ENCODE measurements at places on chromosomes 7 and 10.

DNA sequence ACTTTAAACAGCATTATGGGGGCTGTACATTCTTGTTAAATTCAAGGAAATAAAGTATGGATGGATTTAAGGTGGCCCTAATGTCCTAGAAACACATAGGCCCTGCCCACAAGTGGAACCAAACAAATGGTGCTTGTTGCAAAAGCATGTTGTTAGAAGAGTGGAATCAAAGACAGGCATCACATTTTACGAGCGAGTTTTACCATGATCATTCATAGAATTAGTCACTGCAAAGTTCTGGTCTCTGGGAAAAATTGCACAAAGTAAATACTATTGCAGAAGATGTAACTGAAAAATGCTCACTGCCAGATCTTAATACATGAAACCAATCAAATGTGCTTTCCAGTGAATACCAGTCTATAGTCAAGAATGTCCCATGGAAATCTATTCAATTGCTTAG is 677.1 kb downstream of the PARD3 start:
- no peak for DNase-seq

GRCh38 chr7:46424934-46425333 is 503.9 kb upstream of the IGFBP3 start:
- no peak for DNase-seq

GRCh38 chr7:106116161-106116704 is 4.1 kb upstream of the SYPL1 start:
- no peak for DNase-seq

GRCh38 chr7:70446448-70447143 is 685.3 kb upstream of the GALNT17 start:
- DNase-seq, result no peak

DNA sequence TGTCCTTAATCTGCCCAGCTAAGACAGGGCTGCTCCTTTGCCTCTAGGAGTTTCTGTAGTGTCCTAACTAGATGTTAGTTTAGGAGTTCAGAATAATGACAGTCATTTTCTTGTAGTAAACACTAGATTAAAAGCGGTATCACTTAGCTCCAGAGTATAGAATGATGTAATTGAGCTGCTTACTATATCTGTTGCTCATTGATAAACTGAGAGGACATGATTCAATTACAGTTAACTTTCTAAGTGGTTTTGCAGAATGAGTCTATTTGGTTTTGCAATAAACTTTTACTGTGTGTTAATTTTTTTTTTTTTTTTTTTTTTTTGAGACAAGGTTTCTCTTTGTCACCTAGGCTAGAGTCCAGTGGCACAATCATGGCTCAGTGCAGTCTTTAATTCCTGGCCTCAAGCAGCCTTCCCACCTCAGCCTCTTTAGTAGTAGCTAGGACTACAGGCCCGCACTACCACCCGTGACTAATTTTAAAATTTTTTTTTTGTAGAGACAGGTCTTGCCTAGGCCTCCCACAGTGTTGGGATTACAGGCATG is 1.8 kb downstream of the STMP1 start:
- no peak for DNase-seq

DNA sequence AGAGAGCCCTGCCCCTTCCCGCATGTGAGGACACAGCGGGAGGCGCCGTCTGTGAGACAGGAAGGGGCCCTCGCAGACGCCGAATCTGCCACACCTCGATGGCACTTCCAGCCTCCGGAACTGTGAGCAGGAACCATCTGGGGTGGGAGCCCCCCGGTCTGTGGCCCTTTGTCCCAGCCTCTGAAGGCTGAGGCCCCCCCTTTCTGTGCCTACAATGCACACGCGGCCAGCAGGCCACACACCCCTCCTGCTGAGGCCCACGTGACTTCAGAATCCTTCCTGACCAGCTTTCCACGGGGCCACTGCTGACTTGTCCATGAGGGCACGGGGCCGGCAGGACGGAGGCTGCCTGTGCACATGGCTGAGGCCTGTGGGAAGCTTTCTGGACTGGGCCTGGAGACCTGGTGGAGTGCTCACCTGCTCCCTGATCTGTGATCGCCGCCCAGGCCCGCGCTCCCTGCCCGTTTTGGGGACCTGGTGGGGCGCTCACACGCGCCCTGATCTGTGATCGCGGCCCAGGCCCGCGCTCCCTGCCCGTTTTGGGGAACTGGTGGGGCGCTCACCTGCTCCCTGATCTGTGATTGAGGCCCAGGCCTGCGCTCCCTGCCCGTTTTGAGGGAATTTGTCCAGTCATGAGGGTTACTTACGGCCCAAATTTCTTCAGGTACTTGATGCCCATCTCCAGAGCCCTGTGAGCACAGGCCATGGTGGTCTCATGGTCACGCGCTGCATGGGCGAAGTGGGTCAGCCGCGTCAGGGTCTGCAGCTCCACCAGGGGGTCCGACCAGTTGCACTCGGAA is 34.3 kb downstream of the CFAP46 start:
- DNase-seq, result no peak

DNA sequence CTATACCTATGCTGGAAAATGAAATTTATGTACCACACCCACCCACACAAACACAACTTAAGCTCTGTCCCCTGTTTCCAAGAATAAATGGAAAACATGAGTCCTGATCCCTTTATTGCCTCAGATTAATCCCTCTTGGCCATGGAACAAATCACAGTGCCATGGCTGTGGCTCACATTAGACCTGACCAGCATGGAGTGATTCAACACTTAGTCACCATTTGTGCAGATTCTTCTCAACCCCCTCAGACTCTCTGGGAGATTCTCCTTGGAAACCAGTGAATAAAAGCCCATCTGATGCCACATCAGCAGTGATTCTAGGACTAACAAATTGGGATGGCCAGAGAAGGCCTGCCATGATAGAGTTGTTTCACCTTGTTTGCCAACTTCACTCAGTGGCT is 204.4 kb upstream of the TMEM72 start:
- no peak for DNase-seq

- no peak for DNase-seq
These were observed 162.7 kb downstream of the PTPN20 start for GRCh38 chr10:47073967-47074366.

- DNase-seq, result no peak
These were observed 191.5 kb downstream of the RAMP3 start for GRCh38 chr7:45349090-45349489.

GRCh38 chr10:65325913-65326312 is 1599.9 kb upstream of the LRRTM3 start:
- DNase-seq, result no peak

GRCh38 chr7:29723599-29723998 is 82.7 kb upstream of the WIPF3 start:
- DNase-seq, result no peak

GRCh38 chr10:107022600-107023354 is 141.7 kb downstream of the SORCS1 start:
- no peak for DNase-seq

DNA sequence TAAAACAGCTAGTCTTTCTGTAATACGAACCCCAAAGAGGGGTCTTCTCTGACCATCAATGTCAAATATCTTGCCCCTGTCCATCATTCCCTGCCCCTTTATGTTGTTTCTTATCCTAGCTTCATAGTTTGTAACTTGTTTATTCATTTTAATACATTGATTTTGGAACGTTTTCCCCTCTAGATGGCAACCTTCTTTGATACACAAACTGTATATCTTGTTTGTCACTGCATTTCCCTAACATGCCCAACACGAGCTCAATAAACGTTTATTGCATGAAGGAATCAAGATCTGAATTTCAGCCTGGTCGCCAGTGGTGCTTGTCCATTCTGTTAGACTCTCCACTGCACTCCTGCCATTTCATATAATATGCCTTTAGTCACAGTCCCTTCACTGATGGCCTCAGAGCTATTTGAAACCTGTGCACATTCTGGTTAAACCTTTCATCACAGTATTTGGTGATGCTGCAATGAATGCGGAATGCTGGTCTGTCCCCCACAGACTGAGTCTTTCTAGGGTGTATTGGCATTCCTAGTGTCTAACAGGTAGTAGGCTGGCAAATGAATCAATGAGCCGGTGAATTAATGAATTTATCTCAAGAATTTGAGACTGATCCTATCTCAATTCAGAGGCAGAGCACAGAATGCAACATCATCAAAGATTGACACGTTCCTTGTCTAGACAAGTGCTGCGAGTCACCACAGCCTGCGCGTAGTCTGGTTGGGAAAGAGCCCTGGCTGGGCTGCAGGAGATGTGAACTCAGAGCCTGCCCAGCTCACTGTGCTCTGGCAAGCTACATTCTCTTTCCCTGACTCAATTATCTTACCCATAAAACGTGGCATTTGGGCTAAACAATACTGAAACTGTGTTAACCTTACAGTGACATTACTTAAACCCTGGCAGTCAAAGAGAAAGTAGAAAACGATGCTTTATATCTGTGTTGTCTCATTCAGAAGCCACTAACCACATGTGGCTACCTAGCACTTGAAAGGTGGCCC is 55.2 kb upstream of the FRMD4A start:
- no peak for DNase-seq

- DNase-seq, result no peak
These were observed 218.0 kb upstream of the ZNF32 start for GRCh38 chr10:43866712-43867111.

All from natural killer cell (primary cell).